ENCODE measurements at places on chromosomes 11 and 22.

DNA sequence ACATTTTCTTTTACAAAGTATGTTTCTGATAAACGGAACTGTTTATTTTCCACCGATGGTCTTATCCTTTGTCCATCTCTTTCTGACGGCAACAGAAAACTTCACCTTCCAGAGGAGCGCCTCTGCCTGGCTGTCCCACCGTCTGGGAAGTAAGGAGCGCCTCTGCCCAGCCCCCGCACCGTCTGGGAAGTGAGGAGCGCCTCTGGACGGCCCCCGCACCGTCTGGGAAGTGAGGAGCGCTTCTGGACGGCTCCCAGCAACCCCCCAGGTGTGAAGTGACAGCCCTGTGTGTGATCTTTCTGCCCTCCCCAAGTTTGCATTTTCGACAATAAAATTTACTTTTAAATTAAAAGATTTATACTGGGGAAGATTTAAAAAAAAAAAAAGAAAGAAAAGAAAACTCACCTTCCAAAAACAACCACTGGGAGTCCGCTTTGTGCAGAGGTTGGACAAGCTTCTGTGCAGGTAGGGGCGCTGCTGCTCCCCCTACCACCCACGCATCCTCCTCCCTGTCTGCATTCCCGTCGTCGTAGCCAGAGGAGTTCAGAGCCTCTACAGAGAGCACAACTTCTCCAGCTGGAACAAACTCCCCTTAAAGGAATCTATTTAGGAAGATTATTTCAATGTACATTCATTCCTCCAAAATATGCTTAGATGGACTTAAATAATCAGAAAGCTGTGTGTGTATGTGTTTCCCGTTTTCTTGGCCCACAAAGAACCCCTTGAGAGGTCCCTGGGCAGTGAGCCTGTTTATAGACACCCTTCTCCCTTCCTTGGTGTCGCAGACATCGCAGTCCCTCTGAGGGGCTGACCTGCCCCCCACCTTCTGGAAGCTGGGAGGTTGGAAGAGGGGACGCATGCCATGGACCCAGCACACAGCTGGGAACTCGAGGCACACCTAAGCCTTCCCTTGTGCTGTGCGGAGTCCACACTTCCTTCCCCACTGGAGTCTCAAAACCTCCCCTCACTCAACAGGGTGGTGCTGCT lies 849 bp upstream of the APOBEC3B start:
- DNase-seq = no peak

- DNase-seq = no peak
Observed at GRCh38 chr11:106400949-106401570, 323.6 kb downstream of the AASDHPPT start.

DNA sequence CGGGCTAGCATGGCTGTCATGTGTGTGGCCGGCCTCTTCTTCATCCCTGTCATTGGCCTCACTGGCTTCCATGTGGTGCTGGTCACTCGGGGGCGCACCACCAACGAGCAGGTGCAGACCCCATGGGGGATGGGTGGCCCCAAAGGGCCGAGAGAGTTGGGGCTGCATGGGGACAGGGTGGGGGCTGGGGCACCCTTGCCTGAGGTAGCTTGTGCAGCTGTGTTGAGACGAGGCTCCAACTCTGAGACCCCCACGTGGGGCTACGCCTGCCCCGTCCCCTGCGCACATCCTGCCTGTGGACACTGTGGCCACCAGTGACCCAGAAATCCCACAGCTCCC lies 8.5 kb downstream of the ZDHHC8 start:
- no peak for DNase-seq

DNA sequence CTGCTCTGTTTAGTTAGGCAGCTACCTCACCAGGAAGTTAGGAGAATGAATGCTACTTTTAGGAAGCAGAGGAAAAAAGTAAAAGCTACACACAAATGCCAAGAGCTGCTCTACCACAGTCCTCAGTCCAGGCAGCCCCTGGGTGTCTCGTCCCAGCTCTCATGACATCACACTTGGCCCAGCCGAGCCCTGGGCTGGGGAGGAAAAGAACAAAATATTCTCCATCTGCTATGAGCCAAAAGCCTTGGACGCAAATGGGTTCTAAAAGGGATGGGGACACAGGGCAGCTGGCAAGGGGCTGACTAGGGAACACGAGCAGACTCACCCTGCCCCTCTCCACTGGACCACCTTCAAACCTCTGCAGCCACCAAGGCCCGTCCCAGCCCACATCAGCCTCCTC lies 26.1 kb downstream of the TMEM184B start:
- no peak for DNase-seq

DNA sequence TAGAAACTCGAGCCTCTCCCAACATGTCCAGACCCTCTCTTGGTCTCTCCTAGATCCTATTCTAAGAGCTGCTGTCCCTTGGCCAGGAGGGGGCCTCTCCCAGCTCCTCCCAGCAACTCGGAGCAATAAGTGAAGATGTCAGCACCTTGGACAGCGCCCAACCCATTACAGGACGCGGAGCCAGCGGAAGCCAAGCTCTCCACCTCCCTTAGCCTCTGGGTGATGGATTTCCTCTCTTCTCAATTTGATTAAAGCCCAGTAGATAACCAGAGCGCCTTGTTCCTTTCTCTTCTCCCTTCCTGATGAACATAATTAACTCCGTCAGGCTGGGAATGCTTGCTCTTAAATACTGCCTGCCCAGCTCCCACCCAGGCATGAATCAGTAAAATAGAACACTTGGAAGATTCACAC lies 26.2 kb upstream of the TPBGL start:
- no peak for DNase-seq

DNA sequence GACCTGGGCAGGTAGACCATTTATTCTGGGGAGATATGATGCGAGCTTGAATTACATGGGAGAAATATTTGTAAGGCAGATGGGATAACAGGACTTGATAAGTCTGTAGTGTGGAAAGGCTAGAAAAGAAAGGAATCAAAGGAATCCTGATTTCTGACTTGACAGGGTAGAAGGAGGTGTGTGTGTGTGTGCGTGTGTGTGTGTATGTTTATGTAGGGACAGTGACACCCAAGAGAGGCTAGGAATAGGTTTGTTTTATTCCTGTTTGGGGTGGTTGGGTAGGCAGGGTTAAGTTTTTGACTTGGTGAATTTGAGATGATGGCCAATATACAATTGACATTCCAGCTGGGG lies 390 bp upstream of the HTATIP2 start:
- no peak for DNase-seq

GRCh38 chr22:35440129-35440528 lies 40.2 kb downstream of the MCM5 start:
- no peak for DNase-seq

DNA sequence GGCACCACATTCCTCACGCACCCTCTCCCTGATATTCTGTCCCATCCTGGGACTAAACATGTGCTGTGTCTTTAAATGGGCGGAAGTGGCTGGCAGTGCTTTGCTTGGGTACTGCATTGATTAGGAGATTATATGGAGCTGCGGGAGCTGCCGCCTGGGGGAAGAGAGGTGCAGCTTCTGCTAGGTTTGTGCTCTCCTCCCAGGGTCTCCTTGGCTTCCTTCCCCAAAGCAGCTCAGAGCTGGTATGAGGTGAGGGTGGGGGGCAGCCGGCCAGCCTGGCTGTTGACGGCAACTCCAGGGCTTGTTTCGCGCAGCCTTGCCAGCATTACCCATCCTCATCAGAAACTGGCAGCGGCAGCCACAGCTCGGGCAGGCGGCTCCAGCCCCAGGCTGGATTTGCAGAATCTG lies 95.4 kb downstream of the GRAMD1B start:
- DNase-seq = no peak

GRCh38 chr11:78533399-78533798 lies 41.3 kb downstream of the NARS2 start:
- DNase-seq = no peak

DNA sequence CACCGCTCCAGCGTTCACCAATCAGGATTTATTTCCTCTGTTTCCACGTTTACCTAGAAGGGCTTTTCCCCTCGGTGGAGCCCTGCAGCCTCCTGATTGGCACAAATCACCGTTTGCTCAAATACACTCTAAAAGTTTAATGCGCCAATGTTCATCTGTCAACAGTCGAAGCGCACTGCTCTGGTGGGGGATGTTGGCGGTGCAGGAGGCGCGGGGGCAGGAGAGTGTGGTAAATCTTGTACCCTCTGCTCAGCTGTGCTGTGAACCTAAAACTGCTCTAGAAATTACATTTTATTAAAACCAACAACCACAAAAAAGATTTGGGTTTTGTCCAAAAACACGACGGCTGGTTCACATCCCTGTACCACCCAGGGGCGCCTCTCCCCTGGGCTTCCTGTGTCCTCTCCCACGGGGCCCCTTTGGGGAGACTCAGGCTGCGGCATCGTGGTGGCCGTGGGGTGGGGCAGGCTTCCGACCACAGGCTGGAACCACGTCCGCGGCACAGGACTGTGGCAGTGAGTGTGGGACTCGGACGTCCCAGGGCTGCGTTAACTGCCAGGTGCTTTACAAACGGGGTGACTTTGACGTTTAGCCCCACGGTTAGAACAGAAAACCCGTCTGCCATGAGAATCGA lies 13.5 kb downstream of the TTLL8 start:
- DNase-seq = no peak

GRCh38 chr11:120065876-120066275 lies 72.0 kb downstream of the TRIM29 start:
- no peak for DNase-seq

- DNase-seq = no peak
Observed at GRCh38 chr22:50180727-50181521, 4.8 kb upstream of the TRABD start.

GRCh38 chr22:27682437-27682836 lies 119.1 kb downstream of the MN1 start:
- no peak for DNase-seq

GRCh38 chr11:101346591-101346990 lies 217.0 kb upstream of the PGR start:
- DNase-seq = no peak

- no peak for DNase-seq
Observed at GRCh38 chr11:90669094-90669493, 446.2 kb upstream of the CHORDC1 start.

- DNase-seq = no peak
Observed at GRCh38 chr11:64745521-64746328, 1.8 kb upstream of the RASGRP2 start.

DNA sequence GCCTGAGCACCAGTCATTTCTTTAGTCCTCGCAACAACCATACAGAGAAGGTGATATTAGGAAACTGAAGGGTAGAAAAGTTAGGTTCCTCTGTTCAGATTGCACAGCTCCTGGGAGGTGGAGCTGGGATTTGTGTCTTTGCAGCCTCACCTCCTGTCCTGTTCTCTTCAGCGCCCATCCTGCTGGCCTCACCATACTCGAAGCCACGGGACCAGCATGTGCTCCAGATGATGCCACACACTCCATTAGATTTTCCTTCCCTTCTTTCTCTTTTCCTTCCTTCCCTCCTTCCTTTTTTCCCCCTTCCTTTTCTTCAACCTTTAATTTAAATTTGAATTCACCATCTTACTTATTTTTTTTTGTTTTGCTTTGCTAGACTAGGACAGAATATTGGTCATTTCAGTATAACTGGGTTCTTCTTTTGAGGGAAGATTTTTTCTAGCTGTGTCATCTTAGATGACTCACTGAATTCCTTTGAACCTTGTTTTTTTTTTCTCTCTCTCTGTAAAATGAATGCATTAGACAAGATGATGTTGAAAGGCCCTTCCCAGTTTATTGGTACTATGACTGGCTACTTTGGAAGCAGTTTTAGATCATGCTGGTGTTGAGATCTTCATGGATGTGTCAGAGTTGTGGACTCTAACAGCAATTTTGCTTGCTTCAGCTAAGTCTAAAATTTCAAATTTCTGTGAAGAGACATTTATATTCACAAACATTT lies 662.5 kb upstream of the TENM4 start:
- no peak for DNase-seq

DNA sequence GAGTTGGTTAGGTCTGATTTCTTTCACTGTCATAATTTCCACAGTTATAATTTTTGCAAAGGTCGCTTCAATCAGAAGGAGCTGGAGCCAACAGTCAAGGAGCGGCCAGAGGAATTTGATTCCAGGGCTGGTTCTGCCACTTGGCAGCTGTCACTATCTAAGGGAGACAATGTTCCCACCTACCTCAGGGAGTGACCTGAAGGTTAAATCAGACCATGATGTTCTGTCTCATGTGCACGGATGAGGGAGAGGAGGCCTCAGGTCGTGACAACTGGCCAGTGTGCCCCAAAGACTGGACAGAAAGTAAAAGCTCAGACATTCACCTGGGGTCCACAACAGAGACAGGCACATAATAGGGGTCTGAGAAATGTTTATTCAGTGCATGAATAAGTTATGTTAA lies 7.6 kb downstream of the MRGPRD start:
- DNase-seq = no peak

DNA sequence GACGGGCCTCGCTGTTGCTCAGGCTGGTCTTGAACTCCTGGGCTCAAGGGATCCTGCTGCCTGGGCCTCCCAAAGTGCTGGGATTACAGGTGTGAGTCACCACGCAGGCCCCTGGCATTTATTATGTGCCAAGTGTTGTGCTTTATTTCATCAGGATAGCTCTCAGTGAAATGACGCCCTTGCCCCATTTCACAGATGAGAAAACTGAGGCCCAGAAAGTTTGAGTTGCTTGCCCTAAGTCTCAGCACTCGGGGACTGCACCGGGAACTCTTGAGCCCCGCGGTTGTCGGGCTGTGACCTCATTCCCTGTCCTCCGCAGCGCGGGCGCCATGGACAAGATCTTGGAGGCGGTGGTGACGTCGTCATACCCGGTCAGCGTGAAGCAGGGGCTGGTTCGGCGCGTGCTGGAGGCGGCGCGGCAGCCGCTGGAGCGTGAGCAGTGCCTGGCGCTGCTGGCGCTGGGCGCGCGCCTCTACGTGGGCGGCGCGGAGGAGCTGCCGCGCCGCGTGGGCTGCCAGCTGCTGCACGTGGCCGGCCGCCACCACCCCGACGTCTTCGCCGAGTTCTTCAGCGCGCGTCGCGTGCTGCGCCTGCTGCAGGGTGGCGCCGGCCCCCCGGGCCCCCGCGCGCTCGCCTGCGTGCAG lies 7.3 kb downstream of the USP35 start:
- no peak for DNase-seq

DNA sequence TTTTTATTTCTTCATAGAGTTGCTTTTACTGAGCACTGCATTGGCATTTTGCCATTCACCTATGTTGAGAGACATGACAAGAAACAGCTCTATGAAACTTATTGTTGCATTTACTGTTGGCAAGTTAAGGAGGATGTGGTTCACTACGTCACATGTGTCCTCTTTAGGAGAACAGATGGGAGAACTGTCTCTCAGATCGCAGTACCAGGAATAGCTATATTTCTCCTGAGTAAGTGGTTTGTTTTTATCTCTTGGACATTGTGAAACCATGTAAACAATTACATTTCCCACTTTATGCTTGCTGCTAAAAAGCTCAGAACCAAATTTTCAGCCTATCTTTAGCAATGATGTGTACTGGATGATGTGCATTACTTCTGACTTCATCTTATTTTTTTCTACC lies 34.8 kb upstream of the PSMA1 start:
- no peak for DNase-seq

DNA sequence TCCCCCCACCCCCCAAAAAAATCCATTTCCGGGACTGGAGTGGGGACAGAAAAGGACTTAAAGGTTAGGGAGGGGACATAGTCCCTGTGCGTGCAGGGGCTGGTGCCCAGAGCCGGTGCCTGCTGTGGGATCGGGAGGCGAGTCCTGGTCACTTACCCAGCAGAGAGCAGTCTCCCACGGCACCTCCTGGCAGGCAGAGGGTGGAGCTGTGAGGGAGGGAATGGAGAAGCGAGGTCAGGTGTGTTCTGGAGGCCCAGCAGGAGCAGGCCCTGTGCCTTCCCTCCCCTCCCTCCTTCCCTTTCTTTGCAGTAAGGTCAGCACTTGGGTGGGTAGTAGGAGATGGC lies 28.4 kb downstream of the SHANK3 start:
- DNase-seq = no peak
